ENCODE measurements at places on chromosomes 5 and 9.
A peak's percentile ranks its signal among the peaks of the same experiment; 100 is the strongest.

GRCh38 chr5:439636-440035 is 3.3 kb upstream of the EXOC3 start:
- DNase-seq, result no peak

GRCh38 chr5:174698156-174698555 is 26.2 kb upstream of the MSX2 start:
- DNase-seq, result no peak

DNA sequence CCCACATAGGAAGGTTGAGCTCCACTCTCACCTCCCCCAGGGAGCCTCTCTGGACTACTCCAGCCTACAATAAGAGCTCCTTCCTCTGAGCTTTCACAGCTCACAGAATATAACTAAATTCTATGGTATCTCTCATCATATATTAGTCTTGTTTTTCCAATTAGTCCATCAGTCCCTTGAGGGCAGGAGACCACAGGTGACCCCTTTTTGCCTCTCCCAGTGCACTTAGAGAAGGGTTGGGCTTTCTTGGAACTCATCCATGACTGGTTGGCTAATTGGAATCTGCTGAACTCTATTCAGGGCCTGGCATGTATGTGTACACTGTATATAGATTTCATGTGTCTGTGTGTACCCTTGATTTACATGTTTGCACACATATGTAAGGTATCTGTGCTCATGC is 50.4 kb upstream of the ARAP3 start:
- DNase-seq, result no peak

DNA sequence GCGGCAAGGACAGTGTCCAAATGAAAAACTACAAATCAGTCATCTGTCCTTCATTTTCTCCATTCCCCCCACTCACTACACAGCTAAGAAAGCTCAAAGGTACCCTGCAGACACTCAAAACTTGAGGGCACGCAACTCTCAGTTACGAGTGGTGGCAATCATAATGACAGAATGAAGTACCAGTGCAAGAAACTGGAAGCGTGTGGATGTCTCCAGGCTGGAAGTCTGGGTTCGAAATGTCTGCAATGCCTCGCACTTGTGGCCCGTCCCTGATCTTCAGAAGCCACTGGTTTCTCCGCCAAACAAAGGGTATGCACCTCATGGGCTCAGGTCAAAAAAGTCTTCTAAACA is 597 bp upstream of the CENPH start:
- DNase-seq, result no peak

DNA sequence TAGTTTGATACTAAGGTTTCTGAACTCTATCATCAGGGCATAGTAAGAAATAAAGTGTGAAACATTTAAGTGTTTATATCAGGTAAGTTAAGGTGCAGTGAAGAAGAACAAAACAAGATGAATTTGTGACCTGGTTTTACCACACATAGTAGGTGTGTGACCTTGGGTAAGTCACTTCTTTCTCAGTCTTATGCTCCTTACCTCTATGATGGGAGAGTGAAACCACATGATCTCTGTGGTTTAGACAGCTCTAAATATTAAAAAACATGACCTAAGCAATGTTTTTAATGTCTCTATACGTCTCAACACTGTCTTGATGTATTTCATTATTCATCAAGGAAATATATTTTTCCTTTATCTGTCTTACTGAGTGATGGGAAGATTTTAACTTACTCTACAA is 629.6 kb upstream of the DMAC1 start:
- no peak for DNase-seq

GRCh38 chr5:67880876-67881275 is 334.7 kb upstream of the PIK3R1 start:
- DNase-seq, result no peak

GRCh38 chr9:3576328-3576727 is 50.5 kb upstream of the RFX3 start:
- DNase-seq, result no peak

DNA sequence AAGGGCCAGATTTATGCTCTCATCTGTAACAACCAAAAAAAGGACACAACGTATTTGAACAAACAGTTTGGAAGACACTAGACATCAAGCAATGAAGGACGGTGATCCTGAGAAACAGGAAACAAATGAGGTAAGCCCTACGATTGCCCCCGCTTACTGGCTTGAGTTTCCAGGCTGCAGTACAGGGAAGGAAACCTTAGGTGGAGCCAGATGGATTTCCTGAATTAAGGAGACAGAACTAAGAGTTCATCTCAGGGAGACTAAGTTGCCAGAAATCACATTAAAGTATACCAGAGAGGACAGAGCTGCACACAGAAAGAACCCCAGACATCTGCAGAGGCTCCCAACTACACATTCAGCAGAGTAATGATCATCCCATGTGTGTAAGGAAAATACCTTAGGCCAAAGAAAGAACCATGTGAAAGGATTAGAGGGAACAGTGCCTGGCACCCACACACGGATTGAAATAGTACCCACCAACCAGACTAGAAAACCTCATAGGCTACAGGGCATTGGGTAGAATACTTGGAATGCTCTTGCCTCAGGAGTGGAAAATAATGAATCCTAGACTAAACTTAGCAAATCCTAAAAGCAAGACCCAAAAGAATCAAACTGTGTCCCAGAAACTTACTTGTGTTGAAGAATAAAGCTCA is 99.3 kb upstream of the NIPBL start:
- DNase-seq, result no peak

DNA sequence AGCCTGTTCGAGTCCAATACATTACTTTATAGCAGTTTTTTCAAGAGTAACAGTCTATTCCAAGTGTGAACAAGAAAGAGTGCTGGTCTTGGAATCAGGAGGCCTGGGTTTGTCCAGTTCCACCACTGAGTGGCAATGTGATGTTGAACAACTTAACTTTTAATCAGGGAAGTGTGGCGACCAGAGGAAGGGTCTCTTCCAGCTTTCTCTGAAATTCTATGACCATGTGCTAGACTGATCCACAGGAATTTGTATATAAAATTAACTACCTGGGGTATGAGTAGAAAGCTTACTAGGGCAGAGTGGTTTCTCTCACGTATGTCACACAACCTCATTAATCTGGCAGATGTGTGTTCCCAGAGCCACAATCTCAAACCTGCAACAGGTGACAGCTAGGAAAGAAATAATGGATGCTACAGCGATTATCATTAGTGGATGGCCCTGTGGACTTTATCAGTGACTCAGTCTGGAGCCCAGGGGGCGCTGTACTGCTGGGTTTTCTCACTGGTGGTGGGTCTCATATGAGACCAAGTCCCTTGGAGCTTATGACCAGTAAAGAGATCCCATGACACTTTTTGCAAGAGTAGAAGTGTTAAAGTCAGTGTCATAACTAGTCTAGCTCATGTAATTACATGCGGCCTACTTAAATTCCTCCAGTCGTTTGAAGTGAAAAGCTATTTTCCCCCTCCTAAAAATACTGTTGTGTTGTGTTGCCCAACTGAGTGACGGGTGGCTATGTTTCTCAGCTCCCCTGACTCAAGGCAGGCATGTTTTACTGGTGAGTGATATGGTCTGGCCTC is 116.5 kb downstream of the GDNF start:
- peak; percentile 19 for DNase-seq

DNA sequence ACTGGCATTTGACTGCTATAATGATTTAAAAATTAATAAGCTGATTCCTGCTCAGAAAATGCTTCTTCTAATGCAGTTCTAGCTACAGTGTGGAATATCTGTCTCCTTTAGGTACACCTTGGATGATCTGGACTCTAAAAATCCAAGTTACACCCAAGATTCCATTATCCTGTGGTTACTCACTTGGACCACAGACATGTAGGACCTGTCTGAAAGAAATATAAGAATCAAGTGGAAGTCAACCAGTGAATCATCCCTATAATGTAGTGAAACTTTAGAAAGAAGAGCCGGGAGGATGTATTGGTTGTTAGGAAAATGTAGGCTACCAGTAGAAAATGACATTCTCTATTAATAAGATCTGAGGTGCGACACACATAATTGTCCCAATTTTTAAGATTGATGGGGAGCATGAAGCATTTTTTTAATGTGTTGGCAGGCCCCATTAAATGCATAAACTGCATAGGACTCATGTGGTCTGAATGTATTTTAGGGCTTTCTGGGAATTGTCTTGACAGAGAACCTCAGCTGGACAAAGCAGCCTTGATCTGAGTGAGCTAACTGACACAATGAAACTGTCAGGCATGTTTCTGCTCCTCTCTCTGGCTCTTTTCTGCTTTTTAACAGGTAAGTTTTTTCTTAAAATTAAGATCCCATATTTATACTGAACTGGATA is at the start of gene SPINK6:
Gene SPINK6 (plus strand): TSS at position 512 of the 673 bp plus-strand sequence. CDS start 55 bp downstream, at position 567.
- no peak for DNase-seq

DNA sequence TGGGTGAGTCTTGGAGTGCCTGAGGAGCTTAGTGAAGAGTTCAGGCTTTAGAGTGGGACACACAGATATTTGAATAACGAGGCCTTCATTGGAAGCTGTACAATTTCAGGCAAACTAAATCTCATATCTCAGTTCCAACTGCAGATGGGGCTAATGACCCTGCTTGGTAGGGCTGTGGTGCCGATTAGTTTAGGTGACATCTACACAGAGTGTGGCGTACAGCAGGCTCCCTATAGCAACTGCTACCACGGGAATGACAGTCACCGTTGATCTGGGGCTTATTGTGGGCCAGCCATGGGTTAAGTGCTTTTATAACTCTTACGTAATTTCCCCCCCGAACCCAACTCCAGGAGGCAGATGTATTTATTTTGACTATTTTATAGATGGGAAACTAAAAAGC is 70.8 kb downstream of the FAT2 start:
- no peak for DNase-seq

DNA sequence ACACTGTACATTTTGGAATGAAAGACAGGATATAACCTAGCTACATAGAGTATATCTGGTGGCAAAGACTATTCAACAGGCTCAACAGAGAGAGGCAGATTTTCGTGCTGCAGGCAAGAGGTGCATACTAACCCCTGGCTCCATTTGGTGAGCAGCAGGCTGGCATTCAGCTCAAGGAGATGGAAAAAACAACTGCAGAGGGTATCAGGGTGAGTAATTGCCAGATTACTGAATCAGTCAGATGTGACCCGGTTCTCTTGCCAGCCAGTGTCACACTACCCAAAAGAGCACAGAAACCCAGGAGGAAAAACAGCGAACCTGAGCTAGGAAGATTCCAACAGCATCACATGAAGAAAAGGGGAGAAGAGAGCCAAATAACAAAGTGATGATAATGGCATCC is 130.4 kb upstream of the PRLR start:
- DNase-seq, result no peak

DNA sequence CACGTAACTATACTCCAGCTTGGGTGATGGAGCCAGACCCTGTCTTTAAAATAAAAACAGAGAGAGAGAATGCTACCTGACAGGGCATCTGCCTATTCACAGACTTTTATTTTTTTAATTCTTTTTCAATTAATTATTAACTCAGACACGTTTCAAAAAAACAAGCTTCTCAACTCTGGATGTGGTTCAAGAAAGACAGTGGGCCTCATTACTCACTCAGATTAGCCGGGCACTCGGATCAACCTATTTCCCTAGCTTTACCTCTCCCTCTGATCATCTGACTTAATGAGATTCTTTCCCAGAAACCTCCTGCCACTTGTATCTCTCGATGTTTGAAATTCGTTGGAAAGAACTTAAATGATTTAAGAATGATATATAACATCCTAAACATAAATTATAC is 134.1 kb downstream of the TRPM6 start:
- no peak for DNase-seq

DNA sequence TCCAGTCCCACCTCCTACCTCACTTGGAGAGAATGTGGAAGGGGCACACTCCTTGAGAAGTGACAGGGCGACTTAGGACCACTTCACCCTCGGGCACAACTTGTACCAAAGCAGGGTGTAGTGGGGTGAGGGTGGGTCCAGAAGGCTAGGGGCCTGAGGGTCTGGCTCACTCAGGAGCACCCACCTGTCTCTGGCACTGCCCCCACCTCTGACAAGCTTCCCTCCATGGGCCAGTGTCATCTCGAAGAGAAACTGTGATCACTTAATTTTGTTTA is 76.9 kb upstream of the OLFM1 start:
- no peak for DNase-seq

DNA sequence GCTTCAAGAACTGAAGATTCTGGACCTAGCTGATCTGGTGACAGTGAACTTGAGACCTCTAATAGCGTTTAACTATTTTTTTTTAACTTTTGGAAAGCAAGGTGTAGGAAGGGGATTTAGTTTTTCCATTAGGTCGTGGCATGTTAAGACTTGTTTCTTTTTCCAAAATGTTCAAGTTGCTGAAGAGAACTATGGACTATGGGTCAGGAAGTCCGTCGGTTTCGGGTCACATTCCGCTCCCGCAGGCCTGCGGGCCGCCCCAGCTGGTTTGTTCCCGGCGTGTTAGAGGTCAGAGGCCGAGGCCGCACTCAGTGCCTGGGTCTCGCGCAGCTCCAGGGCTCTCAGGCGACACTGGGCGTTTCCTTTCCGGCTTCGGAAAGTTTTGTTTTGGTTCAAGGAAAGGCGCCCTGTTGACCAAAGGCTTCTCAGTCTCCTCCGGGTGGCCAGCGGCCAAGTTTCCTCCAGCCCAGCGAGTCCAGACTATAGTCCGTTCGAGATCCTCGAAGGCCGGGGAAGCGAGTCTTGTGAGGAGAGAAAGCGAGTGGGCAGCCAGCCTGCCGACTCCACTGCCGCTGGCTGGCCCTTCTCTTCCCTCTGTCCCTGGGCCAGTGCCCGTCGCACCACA is 586 bp upstream of the FCHO2 start:
- peak; percentile 5 for DNase-seq

DNA sequence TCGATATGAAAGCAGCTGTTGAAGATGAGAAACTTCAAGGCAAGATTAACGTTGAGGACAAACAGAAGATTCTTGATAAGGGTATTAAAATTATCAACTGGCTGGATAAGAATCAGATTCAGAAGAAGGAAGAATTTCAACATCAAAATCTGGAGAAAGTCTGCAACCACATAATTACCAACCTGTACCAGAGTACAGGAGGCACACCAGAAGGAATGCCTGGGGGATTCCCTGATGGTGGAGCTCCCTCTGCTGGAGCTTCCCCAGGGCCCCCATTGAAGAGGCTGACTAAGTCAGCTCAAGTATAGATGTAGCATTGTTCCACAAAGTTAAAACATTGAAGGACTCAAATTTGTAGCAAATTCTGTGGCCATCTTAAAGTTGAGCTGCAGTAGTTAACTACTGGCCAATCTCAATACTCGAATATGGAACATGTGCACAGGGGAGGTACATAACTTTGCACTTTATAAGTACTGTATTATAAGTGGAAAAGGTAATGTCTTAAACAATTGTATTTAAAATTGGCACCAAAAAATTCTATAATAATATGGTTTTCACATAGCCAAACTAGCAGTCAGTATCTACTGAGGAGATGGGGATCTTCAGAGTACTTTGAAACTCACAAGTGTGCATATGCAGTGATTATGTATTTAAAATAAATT is 237.5 kb downstream of the CHSY3 start:
- no peak for DNase-seq

- no peak for DNase-seq
Observed at GRCh38 chr9:8815931-8816330, 1016.4 kb upstream of the DMAC1 start.

DNA sequence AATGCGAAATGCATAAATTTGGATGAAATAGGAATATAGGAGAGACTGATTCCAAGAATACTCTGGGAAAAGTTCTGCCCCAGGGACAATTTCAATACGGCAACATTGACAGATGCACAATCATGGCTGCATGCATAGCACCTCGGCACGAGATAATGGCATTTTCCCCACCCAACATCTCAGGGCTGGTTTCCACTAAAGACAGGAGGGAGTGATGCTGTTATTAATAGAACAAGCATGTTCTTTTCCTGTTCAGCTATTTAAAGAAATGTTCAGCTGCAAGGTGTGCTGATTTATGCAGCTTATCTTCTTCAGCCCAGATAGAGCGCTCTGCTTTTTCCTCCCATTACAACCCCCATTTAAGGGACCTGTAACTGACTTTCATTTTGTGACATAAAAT is 740.2 kb downstream of the TLR4 start:
- DNase-seq, result no peak
